Transverse colon (tissue), 4 donors: ENCODE measurements at places on chromosomes 4 and X.

DNA sequence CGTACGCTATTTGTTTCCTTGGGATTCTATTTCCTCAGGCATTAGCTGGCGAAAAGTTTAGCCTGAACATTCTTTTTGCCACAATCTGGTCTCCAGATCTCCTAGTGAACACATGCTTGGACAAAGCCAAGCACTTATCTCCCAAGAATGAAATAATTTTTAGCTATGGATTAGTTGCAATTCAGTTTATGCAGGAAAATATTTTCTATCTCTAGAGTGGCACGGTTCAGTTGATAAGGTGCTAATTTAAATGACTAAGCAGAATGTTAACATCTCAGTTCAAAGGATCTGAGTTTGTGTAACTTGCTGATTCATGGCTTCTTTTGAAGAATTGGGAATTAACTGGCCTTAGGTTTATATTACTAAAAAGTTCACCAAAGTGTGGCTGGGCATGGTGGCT lies 58.1 kb upstream of the JADE1 start:
- no peaks in the 10 kb centered on the region for H3K4me1 ChIP-seq
- H3K4me3 ChIP-seq = no peak overlapping the region

GRCh38 chr4:8437281-8437680 lies 3.2 kb downstream of the ACOX3 start:
- peak overlapping the region; percentile 76 for H3K27ac ChIP-seq
- no peak overlapping the region for H3K4me3 ChIP-seq
- H3K27me3 ChIP-seq = no peaks in the 10 kb centered on the region
- H3K36me3 ChIP-seq = no peaks in the 10 kb centered on the region

GRCh38 chr4:12697970-12698369 lies 786.2 kb downstream of the RAB28 start:
- no peaks in the 10 kb centered on the region for H3K4me1 ChIP-seq
- DNase-seq = no peak
- no peak overlapping the region for H3K27ac ChIP-seq
- no peaks in the 10 kb centered on the region for H3K36me3 ChIP-seq

- no peaks in the 10 kb centered on the region for H3K4me1 ChIP-seq
- H3K27ac ChIP-seq = no peak overlapping the region
- no peak for DNase-seq
- no peaks in the 10 kb centered on the region for H3K36me3 ChIP-seq
- H3K4me3 ChIP-seq = no peak overlapping the region
- no peaks in the 10 kb centered on the region for H3K27me3 ChIP-seq
Measured at GRCh38 chr4:166228112-166228511, 355.1 kb downstream of the TLL1 start.

DNA sequence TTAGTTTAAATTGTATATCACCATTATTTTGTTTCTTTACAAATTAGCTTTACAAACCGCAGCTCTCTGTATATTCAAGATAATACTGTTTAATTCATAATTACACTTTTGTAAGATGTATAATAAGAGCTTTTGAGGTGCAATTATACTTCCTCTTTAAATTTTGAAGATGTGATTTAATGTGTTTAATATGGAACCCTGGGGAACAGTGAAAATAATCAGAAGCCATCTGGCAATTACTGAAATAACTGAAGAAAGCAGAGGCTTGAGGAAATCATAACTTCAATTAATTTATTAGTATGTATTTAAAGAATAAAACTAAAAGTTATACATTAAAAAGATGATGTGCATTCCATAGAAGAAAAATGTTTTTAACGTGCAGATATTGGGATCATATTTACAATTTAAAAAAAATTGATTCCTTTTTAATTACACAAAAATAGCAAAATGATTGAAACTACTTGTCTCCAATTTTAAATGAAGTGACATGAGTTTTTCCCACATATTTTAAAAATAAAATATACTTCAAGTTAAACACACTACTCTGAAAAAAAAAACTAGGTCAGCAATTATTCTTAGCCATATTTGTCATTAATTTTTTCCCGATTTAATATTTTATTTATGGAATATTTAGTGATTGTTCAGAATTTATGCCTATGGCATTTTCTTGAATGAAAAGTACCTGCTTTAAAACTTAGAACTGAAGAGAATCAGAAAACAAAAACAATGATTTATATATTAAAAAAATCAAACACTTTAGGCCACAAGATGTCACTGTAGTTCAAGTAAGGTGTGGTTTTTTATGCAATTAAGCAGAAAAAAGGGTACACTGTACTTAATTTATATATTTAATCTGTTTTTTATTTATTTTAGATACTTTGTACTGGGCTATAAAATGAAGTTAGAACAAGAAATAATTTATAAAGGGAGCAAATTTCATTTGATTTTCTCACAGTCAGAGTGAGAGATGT lies 942.7 kb upstream of the NDST4 start:
- H3K27ac ChIP-seq = no peak overlapping the region
- H3K4me1 ChIP-seq = no peaks in the 10 kb centered on the region
- DNase-seq = no peak
- H3K36me3 ChIP-seq = no peaks in the 10 kb centered on the region

- peaks cover 13% of the 10 kb centered on the region for H3K27me3 ChIP-seq
- DNase-seq = peak; percentile 75
- H3K36me3 ChIP-seq = no peaks in the 10 kb centered on the region
- no peak overlapping the region for H3K27ac ChIP-seq
- peaks cover 15% of the 10 kb centered on the region for H3K4me1 ChIP-seq
Measured at GRCh38 chr4:41644288-41644914, 104.1 kb downstream of the PHOX2B start.

DNA sequence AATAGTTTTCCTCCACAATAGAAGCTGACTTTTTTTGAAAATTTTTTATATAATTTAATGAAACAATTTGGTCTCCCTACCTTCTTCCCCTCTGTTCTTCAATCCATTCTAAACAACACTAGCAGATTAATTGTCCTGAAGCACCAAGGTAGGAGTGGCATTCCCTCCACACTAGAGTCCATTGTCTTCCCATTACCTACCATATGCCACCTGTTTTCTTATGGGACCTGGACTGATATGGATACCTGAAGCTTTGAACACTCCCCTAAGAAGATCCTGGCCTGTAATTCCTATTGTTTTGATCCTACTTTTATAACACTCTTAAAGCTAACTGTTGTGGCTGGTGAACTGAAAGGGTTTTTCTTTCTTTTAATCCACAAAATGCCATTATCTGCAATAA lies 92.0 kb downstream of the APBB2 start:
- H3K36me3 ChIP-seq = no peaks in the 10 kb centered on the region
- H3K4me1 ChIP-seq = peaks cover 18% of the 10 kb centered on the region
- H3K27me3 ChIP-seq = no peaks in the 10 kb centered on the region
- no peak overlapping the region for H3K4me3 ChIP-seq

DNA sequence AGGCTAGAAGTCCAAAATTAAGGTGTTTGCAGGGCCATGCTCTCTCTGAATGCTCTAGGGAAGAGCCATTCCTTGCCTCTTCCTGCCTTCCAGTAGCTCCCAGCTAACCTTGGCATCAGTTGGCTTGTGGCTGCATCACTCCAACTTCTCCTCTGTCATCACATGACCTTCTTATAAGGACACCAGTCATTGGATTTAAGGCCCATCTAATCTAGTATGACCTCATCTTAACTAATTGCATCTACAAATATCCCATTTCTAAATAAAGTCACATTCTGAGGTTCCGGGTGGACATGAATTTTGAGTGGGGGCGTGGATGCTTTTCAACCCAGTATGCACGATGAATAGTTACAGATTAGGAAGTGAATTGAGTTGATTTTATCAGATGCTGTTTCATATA lies 89.7 kb downstream of the DOCK11 start:
- no peak overlapping the region for H3K4me3 ChIP-seq
- H3K27me3 ChIP-seq = no peaks in the 10 kb centered on the region
- no peak overlapping the region for H3K27ac ChIP-seq
- DNase-seq = no peak
- no peaks in the 10 kb centered on the region for H3K36me3 ChIP-seq
- H3K4me1 ChIP-seq = no peaks in the 10 kb centered on the region
